HuH-7 (cell line): ENCODE measurements at places on chromosomes 11 and 22.
A peak's percentile ranks its signal among the peaks of the same experiment; 100 is the strongest.

DNA sequence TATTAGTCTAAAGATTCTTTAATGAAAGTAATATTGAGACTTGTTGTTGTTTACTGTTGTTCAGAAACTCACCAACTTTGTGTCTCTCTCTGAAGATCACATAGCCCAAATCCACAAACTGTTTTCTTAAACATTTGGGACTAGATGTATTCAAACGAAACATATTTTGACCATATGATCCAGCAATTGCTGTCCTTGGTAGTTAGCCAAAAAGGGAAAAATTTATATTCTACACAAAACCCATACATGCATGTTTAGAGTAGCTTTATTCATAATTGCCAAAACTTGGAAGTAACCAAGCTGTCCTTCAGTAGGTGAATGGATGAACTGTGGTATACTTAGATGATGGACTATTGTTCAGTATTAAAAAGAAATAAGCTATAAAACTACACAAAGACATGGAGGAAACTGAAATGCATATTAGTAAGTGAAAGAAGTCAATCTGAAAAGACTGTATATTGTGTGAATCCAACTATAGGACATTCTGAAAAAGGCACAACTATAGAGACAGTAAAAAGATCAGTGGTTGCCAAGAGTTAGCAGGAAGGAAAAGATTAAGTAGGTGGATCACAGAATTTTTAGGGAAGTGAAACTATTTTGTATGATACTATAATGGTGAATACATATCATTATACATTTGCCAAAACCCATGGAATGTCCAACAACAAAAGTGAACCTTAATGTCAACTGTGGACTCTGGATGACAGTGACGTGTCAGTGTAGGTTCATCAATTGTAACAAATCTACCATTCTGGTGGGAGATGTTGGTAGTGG, 442.9 kb downstream of the INSC start:
- no peak for DNase-seq

DNA sequence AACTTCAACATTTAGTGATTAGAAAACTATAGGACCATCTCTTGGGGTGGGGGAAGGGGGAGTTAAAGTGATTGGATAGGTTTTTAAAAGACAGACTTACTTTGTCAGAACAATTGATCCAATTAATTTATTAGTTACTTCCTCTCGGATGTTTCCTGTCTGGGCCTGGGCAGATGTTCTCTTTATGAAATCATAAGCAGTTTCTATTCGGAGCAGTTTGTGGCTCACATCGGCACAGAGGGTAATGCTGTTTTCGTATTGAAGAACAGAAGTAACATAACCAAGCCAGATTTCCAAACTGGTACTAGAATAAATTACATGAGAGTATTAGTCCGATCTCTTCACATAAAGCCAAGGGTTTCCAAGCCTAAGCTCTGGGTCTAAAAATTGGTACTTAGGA, 20.6 kb downstream of the PIWIL3 start:
- DNase-seq, result no peak

DNA sequence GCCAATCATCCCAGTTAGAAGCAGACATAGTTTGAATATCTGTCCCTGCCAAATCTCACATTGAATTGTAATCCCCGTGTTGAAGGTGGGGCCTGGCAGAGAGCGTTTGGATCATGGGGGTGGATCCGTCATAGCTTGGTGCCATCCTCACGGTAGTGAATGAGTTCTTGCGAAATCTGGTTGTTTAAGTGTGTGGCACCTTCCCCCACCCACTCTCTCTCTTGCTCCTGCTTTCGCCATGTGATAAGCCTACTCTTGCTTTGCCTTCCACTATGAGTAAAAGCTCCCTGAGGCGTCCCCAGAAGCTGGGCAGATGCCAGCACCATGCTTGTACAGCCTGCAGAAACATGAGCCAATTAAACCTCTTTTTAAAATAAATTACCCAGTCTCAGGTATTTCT, 5.0 kb upstream of the CCDC81 start:
- DNase-seq, result no peak

DNA sequence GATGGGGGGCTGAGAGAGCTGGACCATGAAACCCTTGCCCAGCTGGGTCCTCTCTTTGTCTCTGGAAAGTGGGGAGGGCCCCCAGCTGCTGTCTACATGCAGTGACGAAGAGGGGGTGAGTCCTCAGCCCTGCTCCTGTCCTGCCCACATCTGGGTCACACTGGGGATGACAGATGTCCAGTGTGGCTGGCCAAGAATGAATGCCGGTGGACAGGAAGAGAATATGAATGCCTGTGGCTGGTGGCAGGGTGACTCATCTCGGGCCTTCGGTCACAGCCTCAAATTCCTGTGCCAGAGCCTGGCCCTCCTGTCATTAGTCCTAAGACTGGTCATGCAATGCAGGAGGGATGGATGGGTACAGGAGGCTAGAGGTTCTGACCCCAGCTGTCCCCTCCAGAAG, 2.2 kb upstream of the PNPLA3 start:
- DNase-seq, result no peak

GRCh38 chr22:22838148-22838786, 49.3 kb upstream of the IGLL5 start:
- DNase-seq, result no peak

DNA sequence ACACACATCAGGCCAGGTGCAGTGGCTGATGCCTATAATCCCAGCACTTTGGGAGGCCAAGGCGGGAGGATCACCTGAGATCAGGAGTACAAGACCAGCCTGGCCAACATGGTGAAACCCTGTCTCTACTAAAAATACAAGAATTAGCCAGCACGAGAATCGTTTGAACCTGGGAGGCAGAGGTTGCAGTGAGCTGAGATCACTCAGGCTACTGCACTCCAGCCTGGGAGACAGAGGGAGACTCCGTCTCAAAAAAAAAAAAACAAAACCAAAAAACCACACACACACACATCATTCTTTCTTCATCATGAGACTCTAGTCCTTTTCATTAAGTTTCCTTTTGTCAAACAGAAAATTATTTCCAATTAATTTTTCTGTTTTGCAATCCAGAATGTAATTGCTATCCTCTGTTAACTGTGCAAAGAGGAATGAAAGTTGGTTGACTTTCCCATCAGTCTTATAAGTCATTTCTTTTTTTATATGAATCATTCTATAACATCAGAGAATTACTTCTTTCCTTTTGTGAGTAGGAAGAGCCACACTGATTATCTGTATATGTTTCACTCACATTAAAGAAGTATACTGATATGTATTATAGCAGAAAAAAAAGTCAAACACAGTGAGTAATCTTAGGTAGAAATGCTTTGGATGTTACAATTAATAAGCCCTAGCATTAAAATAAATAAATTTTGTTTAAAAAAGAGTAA, 52.2 kb downstream of the HORMAD2 start:
- DNase-seq, result no peak

GRCh38 chr22:43867839-43868635, 5.7 kb upstream of the SULT4A1 start:
- peak; percentile 82 for DNase-seq

DNA sequence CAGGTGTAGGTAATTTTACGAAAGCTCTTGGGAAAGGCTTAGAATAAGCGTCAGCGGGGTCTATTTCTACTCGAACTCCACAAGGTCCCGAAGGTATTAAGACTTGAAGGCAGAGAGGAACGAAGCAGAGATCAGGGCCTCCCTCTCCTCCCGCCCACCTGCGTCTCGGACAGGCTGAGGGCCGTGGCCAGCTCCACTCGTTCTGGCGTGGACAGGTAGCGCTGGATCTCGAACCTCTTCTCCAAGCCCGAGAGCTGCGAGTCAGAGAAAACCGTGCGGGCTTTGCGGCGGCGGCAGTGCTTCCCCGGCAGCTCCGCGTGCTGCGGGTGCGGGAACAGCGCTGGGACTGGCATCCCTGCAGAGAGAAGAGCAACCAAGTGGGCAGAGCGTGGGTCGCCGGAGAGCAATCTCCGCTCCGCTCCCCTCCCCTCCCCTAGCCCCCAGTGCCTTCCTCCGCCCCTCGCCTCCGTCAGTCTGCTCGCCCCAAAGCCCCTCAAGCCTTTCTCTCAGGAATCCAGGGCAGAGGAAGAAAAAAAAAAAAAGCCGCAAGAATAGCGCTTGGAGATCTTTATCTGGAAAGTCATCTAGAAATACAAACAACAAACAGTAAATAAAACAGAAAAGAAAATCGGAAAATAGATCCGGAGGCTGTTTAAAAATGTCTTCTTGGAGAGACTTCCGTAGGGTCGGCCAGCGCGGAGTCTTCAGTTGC, 2.4 kb downstream of the BSX start:
- no peak for DNase-seq
